ENCODE measurements at places on chromosomes 7 and 10.

DNA sequence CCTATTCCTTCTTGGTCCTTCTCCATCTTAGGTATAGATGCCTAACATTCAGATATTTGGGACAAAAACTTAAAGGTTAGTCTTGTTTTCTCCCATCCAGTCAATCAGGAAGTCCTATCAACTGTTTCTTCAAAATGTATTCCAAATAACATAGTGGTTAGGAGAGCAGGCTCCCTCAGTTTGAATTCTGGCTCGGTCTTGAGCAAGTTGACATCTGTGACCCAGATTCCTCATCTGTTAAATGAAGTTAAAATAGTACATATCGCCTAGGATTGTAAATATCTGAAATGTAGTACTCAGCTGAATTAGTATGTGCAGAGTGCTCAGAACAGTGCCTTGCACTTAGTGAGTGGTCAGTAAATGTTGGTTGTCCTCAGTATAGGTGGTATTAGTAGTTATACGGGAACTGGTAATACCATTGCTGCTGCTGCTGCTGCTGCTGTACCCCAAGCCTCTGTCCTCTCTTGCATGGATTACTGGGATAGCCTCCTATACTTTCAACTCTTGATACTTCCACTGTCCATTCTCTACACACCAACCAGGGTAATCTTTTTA, 58.6 kb downstream of the RALA start:
- DNase-seq, result no peak

- DNase-seq, result no peak
Observed at GRCh38 chr7:51354897-51355296, 38.3 kb upstream of the COBL start.

GRCh38 chr10:78642269-78642816, 426.4 kb upstream of the ZMIZ1 start:
- no peak for DNase-seq

DNA sequence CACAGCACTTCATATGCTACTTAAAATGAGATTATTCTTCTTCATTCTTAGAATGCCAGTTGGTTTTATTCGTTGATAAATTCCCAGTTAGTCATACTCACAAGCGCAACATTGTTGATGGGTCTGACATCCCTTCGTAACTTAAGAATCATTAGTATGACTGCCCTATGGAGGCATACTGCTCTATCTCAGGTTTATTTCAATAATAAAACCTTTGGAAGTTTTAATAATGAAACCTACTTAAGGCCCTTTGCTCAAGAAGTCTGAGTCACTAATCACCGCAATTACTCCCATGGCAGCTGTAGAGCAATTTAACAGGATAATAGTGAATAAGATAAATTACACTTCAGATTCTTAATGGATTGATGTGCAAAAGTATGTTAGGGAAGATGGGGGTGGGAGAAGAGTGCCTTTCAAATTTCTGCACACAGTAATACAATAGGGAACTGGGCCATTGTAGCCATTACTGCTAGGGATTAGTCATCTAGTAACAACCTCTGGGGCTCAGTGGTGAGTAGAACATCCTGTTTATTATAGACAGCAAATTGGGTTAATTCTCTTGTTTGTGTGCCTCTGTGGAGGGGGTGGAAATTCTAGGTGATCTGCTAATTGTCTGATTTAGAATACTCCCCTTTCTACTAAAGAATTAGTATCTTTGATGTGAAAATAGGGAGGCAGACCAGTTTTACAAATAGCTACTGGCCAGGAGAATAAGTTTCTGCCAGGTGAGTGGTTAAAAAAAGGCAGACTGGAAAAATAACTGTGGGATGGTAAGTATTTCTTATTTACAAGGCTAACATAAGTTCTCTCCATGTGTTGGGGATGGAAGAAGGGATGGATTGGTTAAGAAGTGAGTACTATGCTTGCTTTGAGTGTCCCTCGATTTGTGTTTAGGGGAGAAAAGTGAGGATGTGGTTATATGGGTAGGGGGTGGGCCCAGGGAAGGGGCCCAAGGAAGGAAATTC, 74.5 kb upstream of the VKORC1L1 start:
- no peak for DNase-seq

GRCh38 chr7:72785166-72785955, 42.6 kb downstream of the TYW1B start:
- no peak for DNase-seq

DNA sequence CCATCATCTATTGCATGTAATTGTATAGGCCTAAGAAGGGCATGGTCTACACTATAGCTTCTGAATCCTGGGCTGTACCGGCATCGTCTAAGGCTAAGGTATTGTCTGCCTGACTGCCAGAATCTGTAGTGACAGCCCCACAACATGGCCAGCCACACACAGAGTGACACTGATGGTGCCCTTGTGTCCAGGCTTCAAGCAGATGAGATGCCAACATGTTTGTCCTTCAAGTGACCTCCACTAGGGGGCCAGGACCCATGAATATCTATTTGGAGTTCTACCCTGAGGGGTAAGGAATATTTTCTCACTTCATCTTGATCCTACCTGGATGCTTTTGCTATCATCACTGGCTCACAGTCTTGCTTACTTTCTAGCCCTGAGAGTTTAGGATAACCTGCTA, 1.5 kb downstream of the CYP3A7 start:
- no peak for DNase-seq

- no peak for DNase-seq
Observed at GRCh38 chr7:157442993-157443831, 106.4 kb downstream of the DNAJB6 start.

DNA sequence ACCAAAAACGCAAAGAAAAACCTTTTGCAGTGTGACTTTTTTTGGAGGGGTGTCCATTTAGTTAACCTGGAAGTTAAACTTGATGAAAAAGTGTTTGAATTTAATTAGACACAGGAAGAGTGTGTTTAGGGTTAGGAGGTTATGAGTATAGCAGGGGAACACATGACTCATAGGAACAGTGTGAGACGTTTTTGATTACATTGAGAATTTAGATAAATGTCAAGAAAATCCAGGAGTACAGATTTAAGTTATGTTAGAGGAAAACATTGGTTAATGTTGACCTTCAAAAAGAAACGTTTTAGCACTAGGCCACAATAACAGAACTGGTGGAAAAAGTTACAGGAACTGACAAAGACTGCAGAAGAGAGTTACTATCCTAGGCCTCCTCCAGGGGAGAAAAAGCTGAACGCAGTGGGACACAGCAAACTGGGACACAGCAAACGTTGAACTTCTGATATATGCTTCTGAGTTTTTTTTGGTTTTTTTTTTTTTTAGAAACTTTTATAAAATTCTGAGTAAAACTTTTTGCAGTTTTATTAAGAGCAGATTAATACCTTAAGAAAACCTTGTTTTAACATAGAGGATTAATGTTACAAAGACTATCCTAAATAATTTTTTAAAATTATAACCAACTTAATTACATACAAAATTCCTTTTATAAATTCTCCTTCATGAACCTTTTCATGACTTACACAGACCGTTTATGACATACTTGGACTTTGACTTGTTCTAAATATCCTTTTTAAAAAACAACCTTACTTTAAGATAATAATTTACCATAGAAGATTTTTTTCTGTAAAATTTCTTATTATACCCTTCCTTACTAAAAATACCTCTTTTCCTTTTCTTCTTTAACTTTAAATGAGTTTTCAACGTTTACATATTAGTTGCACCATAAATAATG, 22.2 kb downstream of the LANCL2 start:
- no peak for DNase-seq

GRCh38 chr10:69367469-69367868, 49.2 kb downstream of the TACR2 start:
- no peak for DNase-seq

DNA sequence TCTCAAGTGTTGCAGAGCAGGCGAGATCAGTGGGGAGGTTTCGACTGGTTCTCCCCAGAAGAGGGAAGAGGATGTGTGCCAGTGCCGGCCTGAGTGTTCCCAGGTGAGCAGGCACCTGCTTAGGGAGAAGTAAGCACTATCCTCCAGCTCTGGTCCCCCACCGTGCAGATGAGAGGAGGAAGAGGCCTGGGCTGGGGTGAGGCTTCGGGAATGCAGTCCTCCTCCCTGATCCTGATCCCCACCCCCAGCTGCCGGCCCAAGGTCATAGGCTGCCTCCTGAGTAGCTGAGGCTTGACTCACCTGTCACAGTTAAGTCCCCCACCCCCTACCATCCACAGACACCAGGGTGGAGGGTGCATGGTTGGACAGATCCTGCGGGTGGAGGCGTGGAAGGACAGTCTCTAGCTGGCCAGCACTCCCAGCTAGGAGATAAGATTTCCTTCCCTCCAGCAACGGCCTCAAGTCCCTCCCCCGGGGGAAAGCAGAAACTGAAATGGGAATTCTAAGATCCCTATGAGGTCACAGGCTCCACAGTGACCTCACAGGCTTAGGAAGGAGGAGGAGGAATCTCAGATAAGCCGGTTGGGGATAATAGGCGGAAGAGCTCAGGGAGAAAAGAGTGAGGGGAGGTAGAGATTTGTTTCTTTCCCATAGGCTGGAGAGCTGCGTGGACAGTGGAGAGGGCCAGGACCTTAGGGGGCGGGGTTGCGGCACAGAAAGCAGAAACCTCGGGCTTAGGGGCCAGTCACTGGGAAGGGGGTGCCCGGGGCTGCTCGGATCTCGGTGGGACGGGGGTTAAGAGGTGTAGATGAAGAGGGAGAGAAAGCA, 1.0 kb downstream of the LRCH4 start:
- no peak for DNase-seq

DNA sequence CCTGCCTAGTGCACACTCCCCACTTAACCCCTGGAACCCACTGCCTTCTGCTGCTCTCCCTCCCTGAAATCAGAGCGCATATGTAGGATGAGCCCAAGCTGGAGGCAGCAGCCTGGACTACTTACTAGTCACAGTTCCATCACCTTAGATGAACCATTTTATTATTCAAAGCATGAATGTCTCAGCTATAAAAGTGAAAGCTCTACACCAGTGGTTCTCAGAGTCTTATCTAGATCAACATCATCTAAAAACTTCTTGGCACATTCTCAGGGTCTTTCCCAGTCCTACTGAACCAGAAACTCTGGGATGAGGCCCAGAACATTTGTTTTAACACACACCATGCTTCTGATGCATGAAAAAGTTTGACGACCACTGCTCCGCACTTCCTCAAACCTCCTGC, 100.3 kb upstream of the ANK3 start:
- DNase-seq, result no peak

DNA sequence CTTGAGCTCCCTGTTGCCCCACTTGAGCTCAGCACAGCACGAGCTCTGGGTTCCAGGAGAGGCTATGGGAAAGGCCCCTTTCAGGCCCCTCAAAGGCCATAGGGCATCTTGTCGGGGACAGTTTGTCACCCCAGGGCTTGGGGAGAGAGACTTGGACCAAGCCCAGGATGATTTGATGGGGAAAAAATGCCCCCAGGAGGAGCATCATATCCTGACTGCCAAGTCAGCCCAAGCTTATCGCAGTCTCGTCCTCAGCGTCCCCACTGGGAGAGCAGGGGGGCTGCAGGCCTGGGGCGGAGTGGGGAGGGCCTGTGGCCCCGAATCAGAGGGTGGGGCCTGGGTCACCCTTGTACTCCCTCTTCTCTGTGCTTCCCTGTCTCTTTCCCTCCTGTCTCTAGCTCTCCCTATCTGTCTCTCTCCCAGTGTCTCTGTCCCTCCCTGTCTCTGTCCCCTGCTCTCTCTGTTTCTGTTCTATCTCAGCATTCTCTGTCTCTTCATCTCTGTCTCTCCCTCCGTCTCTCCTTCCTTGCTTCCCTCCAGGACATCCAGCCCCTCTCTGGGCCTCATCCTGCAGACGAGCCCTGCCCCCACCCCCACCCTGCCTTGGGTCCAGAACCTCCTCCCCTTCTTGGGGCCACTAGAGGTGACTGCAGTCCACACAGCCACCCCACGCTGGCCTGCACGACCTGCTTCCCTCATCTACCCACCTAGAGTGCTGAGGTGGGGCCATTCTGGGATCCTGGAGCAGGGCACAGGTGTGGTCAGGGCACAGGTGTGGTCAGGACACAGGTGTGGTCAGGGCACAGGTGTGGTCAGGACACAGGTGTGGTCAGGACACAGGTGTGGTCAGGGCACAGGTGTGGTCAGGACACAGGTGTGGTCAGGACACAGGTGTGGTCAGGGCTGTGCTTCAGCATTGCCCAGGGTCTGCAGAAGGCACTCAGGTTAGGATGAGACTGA, 17.3 kb upstream of the GRIFIN start:
- no peak for DNase-seq

DNA sequence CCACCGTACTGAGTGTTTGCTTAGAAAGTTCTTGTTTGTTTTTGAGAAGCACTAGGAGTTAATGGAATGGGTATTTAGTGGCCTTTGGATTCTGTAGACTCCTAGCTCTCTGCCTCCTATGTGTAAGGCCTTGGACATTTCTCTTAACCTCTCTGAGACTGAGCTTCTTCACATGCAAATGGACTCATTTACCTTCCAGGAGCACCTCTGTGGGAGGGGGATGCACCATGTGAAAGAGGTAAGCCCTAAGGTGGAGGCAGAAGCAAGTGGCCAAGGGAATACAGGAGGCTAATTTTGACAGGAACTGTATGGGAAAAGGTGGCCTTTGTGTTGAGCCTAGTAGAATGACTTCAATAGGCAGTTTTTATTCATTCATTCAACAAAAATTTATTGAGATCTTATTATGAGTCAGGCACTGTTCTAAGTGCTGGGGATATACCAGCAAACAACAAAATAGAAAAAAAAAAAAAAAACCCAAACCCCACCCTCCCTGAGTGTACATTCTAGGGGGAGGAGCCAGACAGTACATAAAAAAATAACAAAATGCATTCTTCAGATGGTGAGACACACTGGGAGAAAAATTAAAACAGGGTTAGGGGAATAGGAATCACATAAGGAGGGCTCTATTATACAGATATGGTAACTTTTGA, 9.2 kb upstream of the EPHA1 start:
- no peak for DNase-seq

GRCh38 chr7:83267141-83267631, 104.5 kb upstream of the PCLO start:
- DNase-seq, result no peak

GRCh38 chr10:76577455-76577854, 1060.2 kb downstream of the KCNMA1 start:
- DNase-seq, result no peak

DNA sequence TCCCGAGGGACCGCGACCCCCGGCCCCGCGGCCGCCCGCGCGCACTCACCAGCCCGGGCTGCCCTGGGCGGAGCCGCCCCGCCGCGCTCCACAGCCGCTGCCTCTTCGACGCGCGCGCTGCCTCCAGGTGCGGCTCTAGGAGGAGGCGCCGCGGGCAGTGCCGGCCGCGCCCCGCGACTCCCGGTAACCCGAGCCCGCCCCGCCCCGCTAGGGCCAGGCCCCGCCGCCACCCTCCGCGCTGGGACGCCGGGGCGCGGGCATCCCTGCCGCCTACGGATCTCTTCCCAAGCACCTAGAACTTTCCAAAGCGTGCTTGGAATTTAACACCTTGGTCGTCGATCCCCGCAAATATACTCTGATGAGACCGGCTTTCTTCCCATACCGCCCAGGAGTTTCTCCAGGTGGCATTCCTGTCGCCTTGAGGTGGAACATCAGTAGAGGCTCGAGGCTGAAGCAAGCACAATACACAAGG, at the start of gene SLC26A5:
TSS of gene SLC26A5 (minus strand) at position 159 of the 472 bp plus-strand sequence. CDS start 24,693 bp downstream, outside the sequence.
- no peak for DNase-seq

DNA sequence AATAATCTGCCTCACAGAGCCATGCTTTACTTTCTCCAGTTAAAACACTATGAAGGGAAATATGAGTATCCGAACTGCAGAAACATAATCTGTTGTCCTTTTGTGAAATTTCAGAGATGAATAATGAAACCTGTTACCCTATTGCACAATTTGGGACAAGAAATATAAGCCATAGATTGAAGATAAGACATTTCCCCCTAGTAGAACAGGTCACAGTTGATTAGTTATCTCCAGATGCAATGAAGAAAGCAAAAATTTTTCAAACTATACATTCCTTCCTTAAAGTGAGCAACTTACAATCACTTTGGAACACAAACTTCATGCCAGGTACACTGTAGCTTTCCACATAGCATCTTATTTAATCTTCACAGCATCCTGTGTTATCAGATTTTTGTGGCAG, 2.3 kb upstream of the CHN2 start:
- DNase-seq, result no peak

All from stimulated activated CD8-positive, alpha-beta memory T cell treated with anti-CD3 and anti-CD28 coated beads, Interleukin-7, amount 100 ng/mL, for 1 hour (primary cell).